Stimulated activated CD8-positive, alpha-beta memory T cell treated with anti-CD3 and anti-CD28 coated beads, Interleukin-12 subunit alpha, Interleukin-12 subunit beta, amount 100 ng/mL, for 4 hours (primary cell): ENCODE measurements at places on chromosomes 5 and 9.
A peak's percentile ranks its signal among the peaks of the same experiment; 100 is the strongest.

DNA sequence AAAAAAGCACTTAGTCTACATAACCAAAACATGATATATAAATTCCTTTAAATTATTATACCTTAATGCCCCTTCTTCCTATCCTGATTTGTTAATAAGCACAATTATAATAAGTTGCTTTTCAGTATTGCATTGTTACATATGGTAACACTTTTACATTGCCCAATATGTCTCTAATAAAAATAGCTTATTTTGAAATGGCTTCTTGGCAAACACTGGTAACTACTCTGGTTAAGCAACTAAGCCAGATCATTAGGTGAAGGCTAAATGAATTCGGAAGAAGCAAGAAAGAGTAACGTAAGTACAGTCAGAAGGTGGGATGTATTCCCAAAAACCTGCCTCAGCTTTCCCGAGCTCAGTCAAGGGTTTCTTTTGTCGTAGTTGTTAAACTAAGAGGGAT lies 85.3 kb downstream of the TTC39B start:
- no peak for DNase-seq

- DNase-seq, result no peak
Measured at GRCh38 chr5:117182104-117182503, 607.5 kb upstream of the SEMA6A start.

- DNase-seq, result no peak
Measured at GRCh38 chr9:37289631-37290030, 132.9 kb upstream of the GRHPR start.

GRCh38 chr5:114435885-114436299 lies 74.0 kb downstream of the KCNN2 start:
- no peak for DNase-seq

DNA sequence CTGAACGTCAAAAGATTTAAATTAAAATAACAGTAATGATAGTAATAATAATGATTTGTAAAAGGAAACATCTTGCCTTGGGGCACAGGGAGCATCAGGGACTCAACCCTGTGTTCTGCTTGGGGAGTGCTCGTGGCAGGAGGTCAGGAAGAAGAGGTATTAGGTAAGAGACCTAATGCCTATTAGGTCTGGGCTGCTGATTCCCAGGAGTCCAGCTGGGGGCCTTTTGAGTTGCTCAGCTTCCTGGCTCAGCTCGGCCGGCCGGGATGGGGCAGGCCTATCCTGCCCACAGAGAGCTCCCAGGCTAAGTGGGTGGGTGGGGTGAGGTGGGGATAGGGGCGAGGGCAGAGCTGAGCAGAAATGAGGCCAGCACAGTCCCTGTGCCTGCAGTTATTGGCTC lies 17.5 kb downstream of the LMX1B start:
- DNase-seq, result no peak

- DNase-seq, result peak; percentile 42
Measured at GRCh38 chr9:113580041-113580953, 116.8 kb downstream of the RGS3 start.

DNA sequence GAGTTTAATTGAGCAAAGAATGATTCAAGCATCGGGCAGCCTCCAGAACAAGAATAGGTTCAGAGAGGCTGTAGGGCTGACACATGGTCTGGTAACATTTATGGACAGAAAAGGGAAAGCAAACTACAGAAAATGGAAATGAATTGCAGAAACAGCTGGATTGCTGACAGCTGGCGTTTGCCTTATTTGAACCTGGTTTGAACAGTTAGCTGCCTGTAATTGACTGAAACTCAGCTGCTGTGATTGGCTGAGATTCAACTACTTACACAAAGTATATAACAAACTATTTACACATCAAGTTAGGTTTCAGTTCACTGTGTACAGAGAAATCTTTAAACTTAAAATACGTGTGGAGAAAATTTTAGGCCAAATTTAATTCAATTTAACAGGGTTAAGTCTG lies 441.7 kb downstream of the PRELID2 start:
- no peak for DNase-seq

GRCh38 chr9:107548298-107549142 lies 59.0 kb upstream of the KLF4 start:
- no peak for DNase-seq

GRCh38 chr9:105479846-105480245 lies 32.0 kb downstream of the FSD1L start:
- DNase-seq, result no peak

GRCh38 chr5:73605223-73606087 lies 20.5 kb upstream of the ARHGEF28 start:
- no peak for DNase-seq

DNA sequence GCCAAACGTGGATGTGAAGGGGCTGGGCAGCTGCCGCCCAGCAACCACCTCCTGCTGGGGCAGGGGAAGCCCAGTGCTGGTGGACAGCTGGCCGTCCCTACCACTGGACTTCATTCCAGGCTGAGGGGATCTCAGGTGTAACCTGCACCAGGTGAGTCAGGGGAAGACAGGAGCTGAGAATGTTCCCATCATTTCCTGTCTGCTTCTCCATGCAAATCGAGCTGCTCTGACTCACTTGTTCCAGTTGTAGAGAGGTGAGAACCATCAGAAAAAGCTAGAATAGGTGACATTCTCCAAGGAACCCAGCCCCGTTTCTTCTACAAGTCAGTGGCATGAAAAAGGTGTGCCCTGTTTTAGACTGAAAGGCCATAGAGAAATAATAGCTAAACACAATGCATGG lies 21.8 kb upstream of the BARX1 start:
- DNase-seq, result no peak

GRCh38 chr5:145697251-145697990 lies 137.7 kb downstream of the PRELID2 start:
- no peak for DNase-seq

DNA sequence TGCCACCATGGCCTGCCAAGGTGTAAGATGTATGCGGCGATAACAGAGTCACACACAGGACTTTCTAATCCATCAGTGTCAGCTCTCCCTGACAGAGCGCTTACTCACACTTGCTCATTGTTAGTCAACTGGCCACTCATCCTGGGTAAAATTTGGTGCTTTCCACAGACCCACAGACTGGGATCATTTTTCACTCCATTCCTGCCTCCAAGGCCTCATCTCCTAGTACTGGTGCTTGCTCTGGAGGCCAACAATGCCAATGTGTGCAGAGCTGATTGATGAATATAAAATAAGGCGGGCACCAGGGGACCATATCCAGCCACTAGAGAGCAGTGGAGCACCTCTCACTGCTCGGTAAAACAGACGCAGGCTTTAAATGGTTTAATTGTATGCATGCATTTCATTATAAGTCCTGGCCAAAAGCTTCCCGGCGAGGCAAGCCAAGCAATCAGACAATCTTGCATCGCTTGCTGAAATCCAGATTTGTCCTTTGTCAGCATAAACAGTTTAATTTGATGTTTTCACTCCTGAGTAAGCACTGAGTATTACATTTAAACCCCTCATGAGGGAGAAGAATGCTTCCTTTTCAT lies 22.3 kb downstream of the PSMB7 start:
- no peak for DNase-seq

- no peak for DNase-seq
Measured at GRCh38 chr9:23581931-23582330, 244.1 kb downstream of the ELAVL2 start.

DNA sequence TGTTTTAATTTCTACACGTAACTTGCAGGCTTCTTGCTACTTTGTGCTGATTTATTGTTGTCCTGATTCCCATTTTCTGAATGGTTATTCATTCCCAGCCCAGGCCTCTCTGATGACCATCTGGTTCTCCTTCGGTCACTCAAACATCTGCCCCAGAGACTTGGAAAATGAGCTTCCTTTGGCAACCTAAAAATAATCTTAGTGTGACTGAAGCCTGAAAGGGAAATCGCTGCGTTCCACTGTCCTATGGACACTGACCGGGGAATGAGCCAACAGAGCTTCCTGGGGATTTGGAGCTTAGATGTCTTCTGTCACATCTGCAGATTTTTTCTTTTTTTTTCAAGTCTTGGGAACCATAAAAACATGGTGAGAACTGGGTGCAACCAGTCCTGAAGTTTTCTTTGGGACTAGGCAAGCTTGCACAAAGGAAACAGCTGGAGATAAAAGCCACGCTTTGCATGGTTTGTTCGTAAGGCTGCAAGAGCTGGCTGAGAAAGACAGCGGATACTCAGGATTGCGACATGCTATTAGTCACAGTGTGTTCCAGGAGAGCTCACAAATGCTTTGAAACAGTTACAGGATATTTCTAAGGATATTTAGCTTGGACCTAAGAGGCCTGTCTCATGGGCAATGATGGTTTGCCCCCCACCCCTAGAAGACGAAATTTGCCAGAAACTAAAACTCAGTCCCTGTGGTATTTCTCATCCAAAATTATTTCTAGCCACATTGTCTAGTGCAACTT lies 146.2 kb downstream of the GOLPH3 start:
- no peak for DNase-seq

DNA sequence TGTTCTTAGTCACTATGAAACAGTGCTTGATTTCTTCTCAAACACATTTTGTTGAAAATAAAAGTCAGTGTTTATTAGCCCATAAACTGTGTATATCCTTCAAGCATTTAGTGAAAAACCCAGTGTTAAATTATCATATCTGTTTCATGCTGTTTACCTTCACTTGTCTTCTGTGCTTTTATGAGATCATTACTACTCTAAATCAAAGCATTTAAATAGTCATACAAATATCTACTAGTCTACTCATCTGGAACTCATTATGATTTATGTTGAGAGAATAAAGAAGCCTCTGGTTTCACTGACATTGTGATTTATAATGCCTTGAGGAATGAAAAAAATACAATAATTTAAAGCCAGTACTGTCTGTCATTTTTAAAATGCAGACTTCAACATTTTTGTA lies 366.5 kb downstream of the SLCO4C1 start:
- no peak for DNase-seq

- no peak for DNase-seq
Measured at GRCh38 chr5:172076761-172077244, 70.4 kb upstream of the FBXW11 start.

- DNase-seq, result no peak
Measured at GRCh38 chr9:36249189-36249588, 9.1 kb downstream of the GNE start.

DNA sequence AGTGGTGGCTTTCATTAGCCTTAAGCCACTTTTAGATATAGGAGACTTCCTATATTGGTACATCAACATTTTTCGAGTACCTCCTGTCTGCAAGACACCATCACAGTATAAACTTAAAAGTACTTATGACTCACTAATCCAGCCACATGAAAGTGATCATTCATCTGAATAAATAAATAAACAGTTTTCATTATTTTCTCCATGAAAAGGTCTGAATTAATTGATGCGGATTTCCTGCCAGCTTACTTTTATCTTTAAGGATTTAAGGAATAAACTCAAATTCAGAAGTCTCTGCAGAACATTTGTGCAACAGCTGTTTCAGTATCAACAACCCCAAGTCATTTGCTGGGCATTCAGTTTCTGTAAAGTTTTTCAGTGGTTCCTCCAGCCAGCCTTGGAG lies 4.0 kb downstream of the SAP30L start:
- DNase-seq, result no peak

GRCh38 chr5:57478826-57479225 lies 3.8 kb downstream of the ACTBL2 start:
- no peak for DNase-seq

- DNase-seq, result no peak
Measured at GRCh38 chr5:113437111-113437510, 2.3 kb upstream of the TSSK1B start.

DNA sequence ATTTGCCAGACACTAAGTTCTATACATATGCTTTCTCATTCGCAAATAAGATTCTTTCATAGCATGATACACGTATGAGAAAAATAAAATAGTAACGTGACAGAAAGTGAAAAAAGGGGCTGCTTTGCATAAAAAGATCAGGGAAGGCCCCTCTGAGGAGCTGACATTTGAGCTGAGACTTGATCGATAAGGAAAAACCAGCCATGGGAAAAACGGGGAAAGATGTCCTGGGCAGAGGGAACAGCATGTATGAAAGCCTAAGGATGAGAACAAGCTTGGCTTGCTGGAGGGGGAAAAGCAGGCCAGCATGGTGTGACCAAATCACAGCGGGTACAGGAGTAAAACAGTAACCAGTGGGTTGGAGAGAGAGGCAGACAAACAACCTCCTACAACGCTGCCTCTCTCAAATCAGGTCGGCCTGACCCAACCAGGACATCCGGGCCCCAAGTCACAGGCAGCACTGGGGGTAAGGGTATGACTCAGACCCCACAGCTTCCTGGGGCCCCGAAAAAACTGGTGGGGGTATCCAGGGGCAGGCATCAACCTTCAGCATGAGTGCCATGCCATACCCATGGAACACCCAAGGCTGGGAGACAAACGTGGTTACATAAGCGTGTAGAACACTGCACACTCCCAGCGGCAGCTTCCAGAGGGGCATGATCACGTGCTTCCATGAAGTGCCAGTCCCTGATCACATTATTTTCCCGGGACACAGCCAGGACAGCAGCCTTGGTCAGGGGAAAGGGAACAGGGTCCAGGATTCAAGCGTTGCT lies 2.2 kb downstream of the TNIP1 start:
- peak; percentile 38 for DNase-seq

GRCh38 chr5:124302533-124302932 lies 443.9 kb downstream of the ZNF608 start:
- no peak for DNase-seq

GRCh38 chr5:64978546-64978945 lies 209.8 kb downstream of the CWC27 start:
- no peak for DNase-seq

- no peak for DNase-seq
Measured at GRCh38 chr5:123474228-123474627, 37.7 kb upstream of the CSNK1G3 start.

- no peak for DNase-seq
Measured at GRCh38 chr9:12753931-12754330, 20.9 kb upstream of the LURAP1L start.

GRCh38 chr9:100082782-100083181 lies 16.0 kb downstream of the ERP44 start:
- no peak for DNase-seq

GRCh38 chr5:126732716-126733115 lies 44.2 kb upstream of the LMNB1 start:
- DNase-seq, result no peak

DNA sequence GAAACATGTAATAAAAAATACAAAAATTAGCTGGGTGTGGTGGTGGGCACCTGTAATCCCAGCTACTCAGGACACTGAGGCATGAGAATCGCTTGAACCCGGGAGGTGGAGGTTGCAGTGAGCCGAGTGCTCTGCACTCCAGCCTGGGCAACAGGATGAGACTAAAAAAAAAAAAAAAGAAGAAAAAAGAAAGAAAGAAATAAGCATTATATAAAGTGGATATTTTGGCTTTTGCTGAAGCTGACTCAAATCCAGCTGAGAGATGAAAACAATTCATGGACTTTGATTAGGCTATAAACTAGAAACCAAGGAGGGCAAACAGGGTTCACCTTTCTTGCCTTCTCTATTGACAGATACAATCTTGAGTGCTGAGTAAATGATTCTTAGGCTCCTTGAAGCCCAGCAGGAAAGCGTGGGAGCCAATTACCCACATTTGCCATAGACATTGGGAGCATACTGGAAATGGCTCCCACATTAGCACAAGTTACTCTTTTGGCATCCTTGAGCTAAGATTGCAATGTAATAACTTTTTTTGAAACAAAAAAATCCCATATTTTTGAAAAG lies 2.4 kb upstream of the BTF3 start:
- DNase-seq, result no peak

- no peak for DNase-seq
Measured at GRCh38 chr9:123401879-123402513, 46.0 kb downstream of the CRB2 start.
